ENCODE measurements at places on chromosomes 2 and 18. TPM values are rescaled to one million over a fixed set of nuclear protein-coding genes. Genes with fewer than 3 reads are reported as not detected.

Gene CYS1
- 0.43 TPM for total RNA-seq

Gene TMEM247
- total RNA-seq, result not detected

Gene ANXA4
- total RNA-seq, result 82.9 TPM

Gene GREB1
- 0.20 TPM for total RNA-seq

Gene SLC14A1
- total RNA-seq, result not detected

Gene OTOF
- not detected for total RNA-seq

DNA sequence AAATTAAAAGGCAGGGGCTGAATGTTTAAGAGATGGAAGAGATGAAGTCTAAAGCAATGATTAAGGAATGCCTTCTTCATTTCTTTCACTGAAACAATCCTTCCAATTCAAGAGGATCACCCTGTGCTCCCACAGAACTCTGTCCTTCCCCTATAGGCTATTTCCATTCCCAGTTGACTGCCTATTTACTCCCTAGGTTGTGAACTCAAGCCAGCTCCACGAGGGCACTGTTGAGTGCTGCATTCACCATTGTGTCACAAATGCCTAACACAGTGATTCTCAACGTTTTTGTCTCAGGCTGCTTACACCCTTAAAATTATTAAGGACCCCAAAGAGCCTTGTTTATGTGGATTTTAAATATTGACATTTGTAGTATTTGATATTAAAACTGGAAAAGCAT lies 112.4 kb downstream of the AOX1 start:
- no peak for DNase-seq

GRCh38 chr2:85266146-85267041 lies 61.4 kb downstream of the TGOLN2 start:
- peak; percentile 37 for DNase-seq

DNA sequence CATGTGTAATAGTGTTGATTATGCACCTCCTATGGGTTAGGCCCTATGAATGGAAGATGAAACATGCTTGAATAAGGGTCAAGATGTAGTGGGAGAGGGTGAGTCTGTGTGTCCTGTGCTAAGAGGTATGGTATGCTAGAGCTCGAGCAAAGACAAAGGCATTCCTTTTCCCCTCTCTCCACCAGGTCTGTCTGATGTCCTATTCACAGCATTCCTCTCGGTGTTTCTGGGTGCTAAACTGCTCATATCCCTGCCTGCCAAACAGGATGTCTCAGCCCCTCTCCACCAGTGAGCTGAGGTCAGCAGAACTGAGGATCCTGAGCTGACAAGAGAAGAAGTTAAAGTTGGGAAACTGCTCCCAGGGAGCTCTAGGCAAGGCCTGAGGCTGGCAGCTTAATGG lies 344.9 kb downstream of the TSN start:
- no peak for DNase-seq

DNA sequence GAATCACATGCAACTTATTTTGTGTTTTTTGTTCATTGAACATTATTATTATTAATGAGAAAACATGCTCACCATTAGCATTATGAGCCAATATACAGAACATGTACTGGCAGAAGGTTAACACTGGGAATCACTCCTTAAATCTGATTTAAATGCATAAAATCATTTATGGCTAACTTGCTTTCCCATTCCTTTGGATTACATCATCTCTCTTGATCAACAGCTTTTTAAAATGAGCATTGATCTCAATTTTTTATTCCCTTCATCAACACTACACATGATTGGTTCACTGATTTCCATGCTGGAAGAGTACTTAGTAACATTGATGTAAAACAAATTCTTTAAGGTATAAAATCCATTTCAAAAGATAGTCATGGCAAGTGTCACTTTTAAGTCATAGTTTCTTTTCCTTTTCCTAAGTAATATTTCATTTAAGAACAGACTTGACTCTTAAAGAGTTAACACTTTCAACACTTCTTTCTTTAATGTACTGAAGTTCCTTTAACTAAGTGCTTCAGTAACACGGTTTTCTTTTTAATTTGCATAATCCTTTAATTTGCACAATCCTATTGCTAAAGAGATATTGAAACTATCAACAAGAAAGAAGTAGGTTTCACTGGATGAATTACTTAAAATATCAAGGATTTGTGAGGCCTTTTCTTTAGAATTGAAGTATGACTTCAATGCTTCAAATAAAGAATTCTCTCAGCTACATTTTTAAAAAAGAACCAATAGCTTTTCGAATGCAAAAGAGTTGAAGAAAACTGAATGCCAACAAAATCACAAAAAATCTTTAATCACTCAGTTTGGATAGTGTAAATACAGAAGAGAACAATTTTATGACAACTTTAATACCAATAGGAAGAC lies 24.9 kb upstream of the BUB1 start:
- DNase-seq, result no peak

- no peak for DNase-seq
Measured at GRCh38 chr2:37866171-37866934, 58.7 kb upstream of the RMDN2 start.

DNA sequence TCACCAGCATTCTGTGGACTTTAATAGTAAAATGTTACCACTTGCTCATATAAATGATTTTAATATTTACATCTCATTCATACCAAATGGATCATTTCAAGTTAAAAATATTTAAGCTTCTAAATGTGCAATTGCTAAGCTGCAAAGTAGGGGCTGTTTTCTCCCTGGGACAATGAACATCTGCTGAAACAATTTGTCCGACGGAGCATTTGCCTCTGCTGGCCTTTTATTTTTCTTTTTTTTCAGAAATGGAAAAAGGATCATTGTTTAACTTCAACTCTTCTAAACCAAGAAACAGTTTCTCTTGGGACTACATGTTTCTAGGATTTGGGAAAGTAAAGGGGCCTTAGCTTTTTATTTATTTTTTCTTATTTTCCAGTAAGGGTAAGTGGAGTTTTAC lies 43.8 kb upstream of the ITPRID2 start:
- DNase-seq, result no peak

DNA sequence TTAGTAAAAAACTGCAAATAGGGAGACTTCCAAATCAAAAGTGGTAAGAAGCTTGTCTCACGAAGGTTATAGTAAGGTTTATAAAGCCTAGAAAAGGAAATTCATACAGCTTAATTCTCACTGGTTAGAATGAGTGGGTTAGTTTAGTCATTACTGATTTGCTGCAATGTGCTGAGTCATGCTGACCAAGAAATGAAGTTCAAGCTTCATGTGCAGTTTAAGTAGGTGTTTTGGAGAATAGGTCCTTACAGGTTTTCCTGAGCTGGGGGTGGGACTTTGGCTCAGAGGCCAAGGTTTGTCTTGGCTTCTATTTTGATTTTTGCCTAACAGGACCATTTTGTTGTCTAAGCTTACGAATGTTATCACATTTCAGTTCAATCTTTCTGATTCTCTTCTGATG lies 15.1 kb downstream of the CLIP4 start:
- DNase-seq, result peak; percentile 88
